ENCODE measurements at places on chromosomes 5 and 9.
A peak's percentile ranks its signal among the peaks of the same experiment; 100 is the strongest.

GRCh38 chr9:127116957-127117356, 5.5 kb downstream of the ANGPTL2 start:
- no peak for DNase-seq

GRCh38 chr5:102277144-102277543, 18.9 kb downstream of the SLCO4C1 start:
- DNase-seq = no peak

DNA sequence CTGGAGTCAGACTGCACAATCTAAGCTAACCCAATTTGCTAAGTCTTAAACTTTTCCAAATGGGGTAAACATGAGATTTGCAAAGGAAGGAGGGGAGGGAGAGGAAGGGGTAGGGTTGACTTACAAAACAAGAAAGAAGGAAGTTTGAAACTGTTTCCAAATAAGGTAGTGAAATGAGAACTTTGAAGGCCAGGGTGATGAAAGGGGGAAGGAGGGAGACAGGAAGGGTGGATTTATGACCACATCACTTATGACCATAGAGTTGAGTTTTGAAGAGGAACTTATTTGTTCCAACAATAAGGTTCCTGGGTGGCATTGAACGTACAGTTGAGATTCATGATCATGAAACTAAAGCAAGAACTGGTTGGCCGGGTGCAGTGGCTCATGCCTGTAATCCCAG, 72.5 kb upstream of the DAPK1 start:
- DNase-seq = no peak

DNA sequence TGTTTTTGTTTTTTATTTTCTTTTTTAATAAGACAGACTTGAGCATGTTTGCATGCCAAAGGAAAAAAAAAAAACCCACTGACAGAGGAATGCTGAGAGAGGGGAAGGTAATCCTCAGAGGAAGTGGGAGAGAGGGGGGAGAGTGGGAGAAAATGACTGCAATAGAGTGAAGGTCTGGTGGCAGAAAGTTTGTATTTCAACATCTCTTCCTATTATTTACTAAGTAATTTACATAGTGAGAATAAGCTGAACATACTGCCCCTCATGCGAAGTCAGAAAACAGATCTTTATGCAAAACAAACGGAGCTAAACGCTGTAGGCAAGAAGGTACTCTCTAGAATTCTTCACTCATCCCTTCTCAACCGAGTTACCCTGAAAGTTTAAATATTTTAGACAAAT, 45.0 kb downstream of the ELL2 start:
- DNase-seq = no peak

DNA sequence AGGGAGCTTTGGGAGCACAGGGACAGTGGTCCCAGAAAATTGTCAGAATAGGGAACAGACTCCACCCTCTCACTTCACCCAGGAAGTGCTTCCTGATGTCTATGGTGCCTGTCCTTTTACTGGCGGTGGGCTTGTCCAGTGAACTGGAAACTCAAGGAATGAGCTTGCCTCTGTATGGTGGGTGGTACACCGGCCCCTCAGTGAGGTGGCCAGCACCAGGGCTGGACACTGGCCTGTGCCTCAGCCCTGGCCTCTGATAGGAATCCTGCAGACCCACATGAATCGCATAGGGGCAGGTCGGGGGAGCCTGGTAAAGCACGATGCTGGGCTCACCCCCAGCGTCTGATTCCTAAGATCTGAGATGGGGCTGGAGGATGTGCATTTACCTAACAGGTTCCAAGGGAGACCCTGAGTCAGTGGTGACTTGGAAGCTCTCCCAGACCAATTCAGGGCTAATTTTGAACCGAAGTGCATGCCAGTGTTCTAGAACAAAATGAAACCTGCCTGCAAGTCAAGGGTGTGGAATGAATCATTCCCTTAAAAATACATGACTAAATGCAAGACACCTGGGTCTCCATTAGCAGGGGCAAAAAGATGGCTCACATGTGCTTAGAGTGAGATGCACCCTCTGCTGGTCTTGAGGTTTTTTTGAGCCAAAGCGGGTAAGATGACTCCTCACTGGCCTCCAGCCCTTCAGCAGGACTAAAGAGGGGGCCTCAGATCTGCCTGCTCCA, 178.3 kb downstream of the HSPA4 start:
- DNase-seq = no peak

DNA sequence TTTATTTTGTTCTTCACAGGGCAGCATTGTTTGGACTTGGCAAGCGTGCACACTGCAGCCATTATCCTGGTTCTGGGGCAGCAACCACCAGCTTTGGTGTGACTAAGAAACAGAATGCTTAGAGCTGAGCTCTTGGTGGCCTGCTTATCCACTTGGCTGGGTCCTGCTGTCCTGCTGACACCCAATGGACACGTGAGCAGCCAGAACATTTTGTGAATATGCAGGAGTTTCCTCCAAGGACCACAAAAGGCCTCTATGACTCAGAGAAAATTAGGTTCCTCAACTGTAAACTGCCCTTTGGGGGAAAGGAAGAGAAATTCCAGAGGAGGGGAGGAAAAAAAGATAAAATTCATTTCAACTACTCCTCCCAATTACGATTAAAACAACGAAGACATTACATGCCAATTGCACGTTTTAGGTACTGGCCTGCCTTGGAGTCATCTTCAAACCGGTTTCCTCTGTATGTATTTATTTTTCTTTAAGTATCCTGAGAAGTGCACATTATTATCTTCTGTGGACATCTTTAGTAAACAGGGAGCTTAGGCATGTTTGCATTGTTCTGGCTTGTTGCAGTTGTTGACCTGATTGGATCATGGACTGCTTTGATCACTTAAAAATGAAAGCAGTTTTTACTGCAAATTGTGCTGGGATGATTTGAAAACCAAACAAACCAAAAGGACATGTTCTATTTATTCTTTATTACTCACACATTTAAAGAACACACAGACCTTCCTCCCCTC, 82.3 kb upstream of the TLE4 start:
- no peak for DNase-seq

DNA sequence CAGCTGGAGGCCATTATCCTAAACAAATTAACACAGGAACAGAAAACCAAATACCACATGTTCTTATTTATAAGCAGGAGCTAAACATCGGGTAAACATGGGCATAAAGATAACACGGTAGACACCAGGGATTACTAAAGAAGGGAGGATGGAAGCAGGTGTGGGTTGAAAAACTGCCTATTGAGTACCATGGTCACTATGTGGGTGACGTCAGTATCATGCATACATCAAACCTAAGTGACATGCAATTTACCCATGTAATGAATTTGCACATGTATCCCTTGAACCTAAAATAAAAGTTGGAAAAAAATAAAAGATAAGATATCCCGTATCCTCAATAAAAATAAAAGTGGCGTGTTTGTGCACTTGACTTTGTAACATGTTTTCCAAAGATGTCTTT, 88.8 kb downstream of the DOCK8 start:
- DNase-seq = no peak

GRCh38 chr9:131366761-131367401, 27.0 kb upstream of the PRRC2B start:
- DNase-seq = peak; percentile 59

DNA sequence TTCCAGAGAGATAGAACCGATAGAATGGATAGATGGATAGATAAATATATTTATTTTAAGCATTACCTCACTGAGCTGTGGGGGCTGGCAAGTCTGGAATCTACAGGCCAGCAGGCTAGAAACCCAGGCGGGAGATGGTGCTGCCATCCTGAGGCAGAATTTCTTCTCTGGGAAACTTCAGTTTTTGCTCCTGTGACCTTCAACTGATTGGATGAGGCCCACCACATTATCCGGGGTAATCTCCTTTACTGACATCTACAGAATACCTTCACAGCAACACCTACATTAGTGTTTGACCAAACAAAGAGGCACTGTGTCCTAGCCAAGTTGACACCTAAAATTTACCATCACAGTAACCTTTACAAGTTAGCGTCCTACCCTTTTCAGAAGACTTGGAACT, 29.2 kb upstream of the TENT4A start:
- no peak for DNase-seq
